ENCODE measurements at places on chromosomes 5 and 9.

- peak; percentile 81 for DNase-seq
Measured at GRCh38 chr5:149002761-149003689, 59.8 kb downstream of the SH3TC2 start.

GRCh38 chr5:172276214-172276613 lies 7.3 kb downstream of the UBTD2 start:
- no peak for DNase-seq

GRCh38 chr5:179154346-179154990 lies 94.3 kb downstream of the ZNF354C start:
- DNase-seq: no peak

DNA sequence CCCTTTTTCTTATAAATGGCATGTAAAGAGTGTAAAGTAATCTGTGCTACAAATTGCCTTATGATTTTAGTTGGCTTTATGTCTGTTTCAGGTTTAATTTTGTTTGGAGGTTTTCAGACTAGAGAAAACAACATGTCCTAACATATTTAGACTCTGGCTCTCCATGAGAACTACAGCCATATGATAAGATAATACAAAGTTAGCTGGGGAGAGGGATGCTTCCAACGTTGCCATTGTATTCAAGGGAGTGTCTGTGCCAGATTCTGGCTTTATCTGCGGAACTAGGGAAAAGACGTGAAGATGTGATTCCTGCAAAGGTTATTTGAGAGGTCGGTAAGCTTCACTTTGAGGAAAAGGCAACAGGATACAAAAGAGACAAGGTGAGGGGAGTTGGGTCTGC lies 140.0 kb upstream of the OTULINL start:
- no peak for DNase-seq

DNA sequence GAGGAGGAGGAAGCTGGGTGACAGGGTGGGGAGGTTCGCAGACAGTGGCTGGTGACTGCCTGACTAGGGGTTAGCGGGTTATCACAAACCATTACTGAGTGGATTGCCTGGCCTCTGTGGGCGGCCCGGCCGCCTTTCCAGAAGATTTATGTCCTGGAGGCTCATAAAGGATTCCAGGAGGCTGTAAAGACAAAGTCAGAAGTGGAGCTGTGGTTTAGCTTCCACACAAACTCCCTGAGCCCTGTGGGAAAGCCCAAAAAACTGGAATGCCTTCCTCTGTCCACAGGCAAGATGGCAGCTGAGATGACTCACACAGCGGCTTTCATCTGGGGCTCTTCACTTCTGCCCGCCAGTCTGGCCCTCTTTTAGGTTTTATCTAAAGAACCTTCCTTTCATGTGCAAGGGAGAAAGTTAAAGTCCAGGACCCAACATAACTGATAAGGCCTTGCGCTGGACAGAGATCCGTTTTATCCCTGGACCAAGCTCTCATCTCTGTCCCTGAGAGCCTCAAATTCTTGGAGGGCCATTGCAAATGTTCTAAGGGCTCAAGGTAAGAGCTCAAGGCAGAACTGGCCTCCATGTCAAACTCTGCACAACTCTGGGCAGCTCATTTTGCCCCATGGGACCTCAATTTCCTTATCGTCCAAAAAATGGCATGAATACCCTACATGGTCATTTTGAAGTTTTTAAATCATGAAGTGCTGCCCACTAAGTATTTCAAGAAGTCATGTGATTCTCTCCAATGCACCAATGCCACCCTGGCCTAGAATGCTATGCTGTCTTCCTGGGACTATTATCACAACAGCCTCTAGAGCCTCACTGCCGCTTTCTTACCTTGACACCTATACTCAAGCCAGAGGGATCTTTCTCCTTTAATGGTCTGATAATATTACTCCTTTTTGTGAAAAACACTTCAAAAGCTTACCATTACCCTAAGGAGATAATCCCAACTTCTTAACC lies 249.4 kb upstream of the TRIM32 start:
- DNase-seq: no peak

DNA sequence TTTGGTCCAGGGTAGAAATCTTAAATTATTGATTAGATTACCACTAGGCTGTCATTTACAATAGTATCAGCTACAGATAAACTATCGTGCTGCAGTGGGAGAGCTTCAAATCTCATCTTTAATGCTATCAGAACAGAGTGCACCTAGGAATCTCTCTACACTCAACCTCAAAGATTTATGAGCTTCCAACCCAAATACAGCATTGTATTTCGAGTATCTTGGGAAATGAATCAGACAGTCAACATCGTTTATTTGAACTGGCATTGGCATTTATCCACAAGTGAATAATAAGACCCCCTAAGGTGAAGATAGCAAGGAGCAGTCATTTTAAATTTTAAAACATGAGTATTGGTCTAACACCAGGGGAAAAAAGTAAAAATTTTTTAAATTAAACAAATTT lies 1203.2 kb downstream of the CDH12 start:
- peak; percentile 57 for DNase-seq

DNA sequence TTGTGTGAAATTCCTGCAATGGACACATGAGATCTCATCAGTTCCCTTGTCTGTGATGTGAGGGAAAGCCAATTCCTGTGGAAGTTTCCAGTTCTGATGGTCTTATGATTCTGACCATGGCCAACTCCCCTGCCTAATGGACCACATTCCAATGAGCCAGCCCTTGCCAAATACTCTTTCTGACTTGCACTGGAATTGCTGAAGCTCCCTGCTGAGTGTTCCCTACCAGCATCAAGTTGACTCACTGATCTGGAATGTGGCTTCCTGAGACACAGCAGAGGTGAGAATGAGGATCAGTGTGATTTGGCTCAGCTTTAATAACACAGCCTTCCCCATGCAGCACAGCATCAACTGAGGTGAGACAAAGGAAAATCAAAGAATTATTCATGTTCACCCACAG lies 427.8 kb downstream of the KDM4C start:
- peak; percentile 95 for DNase-seq

- no peak for DNase-seq
Measured at GRCh38 chr9:2332663-2333062, 288.9 kb upstream of the VLDLR start.

DNA sequence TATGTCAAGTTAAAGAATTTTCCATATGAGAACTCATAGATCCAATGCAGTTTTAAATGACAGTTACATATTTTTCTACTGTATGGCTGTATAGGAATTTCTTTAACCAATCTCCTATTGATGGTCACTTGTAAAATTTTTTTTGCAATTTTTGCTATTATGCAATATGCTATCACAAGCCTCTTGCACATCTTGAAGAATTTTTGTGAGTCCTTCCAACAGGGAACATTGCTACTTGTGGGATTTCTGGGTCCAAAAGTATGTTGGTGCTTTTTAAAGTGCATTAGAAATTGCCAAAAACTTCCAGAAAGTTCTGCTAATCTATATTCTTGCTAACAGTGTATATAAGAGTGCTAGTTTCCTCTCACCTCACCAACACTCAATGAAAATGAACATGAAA lies 65.1 kb downstream of the NPR3 start:
- DNase-seq: no peak

DNA sequence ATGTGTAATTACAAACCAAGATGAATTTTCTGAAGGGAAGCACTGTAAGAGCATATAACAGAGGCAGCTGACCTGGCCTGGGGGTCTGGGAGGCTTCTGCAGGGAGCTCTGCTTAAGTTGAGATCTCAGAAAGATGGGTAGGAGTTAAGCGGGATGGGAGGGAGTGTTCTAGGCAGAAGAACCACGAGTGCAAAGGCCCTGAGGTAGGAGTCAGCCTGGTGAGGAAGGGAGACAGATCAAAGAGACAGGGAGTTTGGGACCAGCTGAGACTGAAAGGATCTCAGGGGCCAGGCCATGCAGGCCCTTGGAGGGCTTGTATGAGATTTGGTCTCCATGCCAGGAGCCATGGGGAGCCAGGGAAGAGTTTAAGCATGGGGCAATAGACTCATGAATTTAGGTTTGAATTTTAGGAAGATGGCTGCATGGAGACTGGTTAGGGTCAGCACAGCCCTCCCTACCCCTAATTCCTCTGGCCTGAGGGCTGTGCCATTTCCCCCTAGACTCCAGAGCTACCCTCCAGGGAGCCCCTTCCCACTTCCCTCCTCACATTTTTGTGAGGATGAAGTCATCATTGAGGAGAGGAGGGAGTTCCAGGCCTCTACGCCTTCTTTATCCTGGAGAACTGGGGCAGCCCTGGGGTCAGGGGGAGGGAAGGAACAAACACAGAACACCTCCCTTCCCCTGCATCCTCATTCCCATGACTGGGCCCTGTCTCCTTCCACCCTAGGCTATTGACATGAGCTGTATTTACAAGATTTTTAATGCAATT lies 4.8 kb upstream of the ARAP3 start:
- no peak for DNase-seq

Data from HT1080 (cell line).